NCI-H748 treated with DMSO at 0.1 percent for 48 hours (cell line): ENCODE measurements at places on chromosomes 13 and 19.

GRCh38 chr19:18408053-18408476, 10.6 kb upstream of the LRRC25 start:
- DNase-seq: no peak

DNA sequence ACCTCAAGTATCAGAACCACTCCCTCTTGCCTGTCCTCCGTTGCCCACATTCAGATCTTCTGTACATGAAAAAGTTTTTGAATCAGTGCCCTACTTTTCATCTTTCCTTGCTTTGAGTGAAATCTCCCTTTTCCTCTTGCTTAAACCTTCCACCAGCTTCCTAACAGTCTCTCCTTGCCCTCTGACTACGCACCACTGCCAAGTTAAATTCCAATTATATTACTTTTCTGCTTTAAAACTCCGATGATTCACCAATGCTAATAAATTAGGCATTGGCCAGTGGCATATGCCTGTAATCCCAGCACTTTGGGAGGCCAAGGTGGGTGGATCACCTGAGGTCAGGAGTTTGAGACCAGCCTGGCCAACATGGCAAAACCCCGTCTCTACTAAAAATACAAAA, 30.7 kb upstream of the RFXAP start:
- DNase-seq: no peak

DNA sequence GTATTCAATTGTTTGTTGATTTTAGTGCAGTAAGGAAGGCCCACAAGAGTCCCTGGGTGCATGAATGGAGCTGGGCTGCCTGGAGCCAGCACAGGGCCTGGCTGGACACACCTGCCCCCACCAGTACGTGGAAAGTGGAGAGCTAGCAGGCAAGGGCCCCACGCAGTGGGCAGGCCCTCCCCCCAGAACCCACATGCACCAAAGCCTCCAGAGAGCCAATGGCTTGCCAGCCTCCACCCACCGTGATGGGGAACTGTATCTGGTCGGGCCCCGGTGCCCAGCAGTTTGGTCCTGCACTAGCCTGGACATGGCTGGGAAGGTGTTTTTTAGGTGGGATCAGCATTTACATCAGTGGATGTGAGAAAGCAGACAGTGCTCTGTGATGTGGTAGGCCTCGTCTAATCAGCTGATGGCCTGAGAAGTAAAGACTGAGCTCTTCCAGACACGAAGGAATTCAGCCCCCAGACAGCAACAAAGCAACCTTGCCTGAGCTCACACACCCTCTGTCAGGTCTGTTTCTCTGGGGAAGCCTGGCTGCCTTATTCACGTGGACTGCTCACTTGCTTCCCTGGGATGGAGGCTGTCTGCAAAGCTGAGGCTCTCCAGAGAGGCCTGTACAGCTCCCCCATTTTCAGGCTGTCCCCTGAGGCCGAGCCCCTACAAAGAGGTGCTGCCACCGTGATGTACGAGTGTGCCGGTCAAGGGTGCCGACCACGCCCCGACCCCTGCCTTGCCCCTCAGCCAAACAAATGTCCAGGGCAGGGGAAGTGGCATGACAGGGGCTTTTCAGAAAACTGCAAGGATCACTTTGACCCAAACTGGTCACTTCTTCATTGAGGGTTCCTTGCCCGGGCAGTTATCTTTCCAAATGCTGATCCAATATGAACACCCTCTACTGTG, 27.5 kb downstream of the RAB20 start:
- DNase-seq: no peak

DNA sequence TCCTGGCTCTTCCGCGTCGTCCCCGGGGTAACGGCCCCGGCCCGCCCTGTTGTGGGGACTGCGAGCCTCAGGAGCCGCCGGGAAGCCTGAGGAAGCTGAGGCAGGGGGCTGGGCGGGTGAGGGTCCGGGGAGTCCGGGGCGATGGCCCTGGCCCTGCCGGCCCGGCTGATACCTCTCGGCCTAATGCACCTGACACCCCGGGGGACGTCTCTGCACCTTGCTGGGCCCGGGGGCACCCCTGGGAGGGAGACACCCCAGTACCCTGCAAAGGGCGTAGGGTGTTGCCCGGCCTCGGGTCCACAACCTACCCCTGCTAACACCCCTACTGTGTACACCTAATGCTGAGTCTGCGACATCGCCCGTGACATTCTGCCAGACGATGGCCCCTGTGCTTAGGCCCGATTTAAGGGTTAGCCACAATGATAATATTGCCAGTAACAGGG, 410 bp downstream of the PIN1 start:
- DNase-seq: no peak

DNA sequence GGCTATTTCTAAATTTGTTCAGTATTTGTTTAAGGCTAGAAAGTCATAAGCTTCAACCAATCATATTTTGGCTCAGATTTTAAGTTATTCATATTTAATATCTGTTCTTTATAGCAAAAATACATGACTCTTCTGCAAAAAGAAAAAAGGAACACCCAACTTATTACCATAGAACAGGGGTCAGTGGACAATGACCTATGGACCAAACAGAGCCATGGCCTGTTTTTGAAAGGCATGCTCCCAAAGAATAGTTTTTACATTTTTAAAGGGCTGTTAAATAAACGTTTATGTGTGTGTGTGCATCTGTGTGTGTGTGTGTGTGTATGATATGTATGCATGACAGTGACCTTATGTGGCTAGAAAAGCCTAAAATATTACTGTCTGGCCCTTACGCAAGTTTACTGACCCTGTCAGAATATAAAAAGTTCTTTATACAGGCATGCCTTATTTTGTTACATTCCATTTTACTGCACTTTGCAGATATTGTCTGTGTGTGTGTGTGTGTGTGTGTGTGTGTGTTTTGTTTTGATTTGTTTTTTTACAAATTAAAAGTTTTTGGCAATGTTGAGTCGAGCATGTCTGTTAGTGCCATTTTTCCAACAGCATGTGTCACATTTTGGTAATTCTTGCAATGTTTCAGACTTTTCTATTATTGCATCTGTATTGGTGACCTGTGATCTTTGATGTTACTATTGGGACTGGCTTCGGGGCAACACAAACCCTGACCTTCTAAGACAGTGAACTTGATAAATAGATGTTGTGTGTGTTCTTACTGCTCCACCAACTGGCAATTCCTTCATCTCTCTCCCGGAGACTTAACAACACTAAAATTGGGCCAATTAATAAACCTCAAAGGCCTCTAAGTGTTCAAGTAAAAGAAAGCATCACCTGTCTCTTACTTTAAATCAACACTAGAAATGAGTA, 22.0 kb downstream of the KLF12 start:
- no peak for DNase-seq

- DNase-seq: no peak
Observed at GRCh38 chr13:20497006-20497775, 28.5 kb downstream of the CRYL1 start.

DNA sequence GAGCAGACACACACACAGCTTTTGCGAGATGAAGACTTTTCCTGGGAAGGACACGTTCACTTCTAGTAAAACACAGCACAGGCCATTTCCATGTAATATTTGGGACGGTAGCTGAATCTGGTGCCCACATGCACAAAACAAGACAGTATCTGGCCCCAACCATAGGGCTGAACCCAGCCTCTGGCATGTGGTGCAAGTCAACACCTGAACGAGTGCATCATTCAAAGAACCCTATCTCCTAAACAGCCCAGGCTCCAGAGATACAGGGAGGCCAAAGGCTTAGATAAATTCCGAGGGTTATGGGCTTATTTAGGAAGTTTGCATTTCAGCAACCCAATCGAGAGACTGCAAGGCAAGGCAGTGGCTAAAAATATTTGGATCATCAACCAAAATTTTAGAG, 2.7 kb upstream of the TFDP1 start:
- DNase-seq: no peak

GRCh38 chr13:22325761-22326160, 654.9 kb downstream of the FGF9 start:
- DNase-seq: no peak

DNA sequence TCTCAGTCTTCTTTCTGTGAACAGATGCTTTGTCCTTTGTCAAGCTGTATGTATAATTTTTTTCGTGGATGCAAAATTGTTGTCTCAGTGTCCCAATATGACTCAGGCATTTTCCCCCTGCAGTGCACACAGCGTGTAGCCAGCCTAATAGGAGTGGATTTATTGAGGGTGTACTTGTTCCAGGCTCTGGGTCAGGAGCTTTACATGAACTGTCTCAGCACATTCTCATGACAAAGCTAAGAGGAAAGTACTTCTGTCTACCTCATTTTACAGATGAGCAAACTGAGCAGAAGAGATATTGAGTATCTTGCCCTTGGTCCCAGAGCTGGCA, 50.8 kb downstream of the STK24 start:
- DNase-seq: no peak

DNA sequence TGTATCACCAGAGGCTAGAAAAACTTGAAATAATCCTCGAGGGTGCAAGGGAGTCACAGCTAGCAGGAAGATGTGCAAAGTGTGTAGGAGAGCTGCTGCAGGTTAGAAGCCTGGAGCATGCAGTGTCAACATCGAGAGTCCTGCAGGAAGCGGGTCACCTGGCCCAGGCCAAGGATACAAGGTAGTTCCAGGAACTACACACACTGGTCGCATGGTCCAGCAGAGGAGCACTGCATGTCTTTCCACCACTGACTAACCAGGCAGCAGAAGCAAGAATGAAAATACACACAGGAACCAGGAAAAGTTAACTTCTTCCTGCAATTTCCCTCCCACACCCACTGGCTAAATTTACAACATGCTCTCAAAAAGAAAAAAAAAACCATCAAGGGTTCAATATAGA, 36.0 kb upstream of the MIR17HG start:
- DNase-seq: no peak

DNA sequence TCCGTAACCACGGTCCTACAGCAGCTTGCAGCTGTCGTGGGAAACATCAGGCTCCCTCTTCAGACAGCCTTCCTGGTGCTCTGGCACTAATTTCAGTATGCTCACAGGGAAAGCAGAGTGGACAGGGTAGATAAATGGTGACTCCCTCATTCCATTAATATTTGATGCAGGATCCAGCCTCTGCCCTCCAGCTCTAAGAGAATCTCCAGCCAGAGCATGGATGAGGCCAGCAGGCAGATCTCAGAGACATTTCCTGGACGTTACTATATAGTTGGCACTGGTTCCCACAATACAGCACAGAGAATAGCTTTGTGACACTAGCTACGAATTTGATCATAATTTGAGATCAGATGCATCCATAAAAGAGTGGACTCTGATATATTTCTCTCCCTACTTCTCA, 341.4 kb downstream of the LIG4 start:
- DNase-seq: no peak

DNA sequence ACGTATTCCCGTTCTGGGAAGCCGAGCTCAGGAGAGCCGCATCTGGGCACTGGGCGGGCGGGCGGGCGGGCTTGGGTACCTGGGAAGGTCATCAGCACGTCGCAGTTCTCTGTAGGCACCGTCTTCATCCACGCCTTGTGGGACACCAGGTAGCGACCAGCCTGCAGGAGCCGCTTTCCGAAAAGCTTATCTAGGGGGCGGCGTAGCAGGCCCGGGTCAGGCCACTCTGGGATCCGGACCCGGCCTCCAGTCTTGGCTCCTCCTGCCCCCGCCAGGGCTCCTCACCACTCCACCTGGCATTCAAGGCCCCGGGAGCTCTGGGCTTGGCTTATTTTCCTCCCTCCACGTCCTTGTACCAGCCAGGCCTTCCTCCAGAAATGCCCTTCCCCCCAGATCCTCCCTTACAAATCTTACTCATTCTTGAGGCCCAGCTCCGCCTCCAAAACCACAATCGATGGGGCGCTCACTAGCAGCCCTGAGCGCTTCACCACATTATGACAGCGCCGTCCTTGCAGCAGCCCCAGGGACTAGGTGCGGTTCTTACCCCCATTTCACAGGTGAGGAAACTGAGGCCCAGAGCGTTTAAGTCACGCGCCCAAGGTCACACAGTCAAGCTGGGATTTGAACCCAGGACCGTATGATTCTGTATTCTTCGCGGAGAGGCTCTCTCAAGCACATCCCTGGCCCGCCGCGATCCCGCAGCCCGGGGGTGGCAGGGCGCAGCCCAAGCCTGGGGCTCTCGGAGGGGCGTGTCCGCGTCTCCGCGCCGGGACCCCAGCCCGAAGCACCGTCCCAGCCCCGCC, 843 bp downstream of the ANO8 start:
- DNase-seq: no peak

- DNase-seq: no peak
Observed at GRCh38 chr19:55161571-55162322, 4.2 kb upstream of the TNNI3 start.

- DNase-seq: no peak
Observed at GRCh38 chr19:23527797-23528196, 132.5 kb upstream of the ZNF91 start.

GRCh38 chr19:4448147-4448985, 9.2 kb downstream of the UBXN6 start:
- DNase-seq: no peak

DNA sequence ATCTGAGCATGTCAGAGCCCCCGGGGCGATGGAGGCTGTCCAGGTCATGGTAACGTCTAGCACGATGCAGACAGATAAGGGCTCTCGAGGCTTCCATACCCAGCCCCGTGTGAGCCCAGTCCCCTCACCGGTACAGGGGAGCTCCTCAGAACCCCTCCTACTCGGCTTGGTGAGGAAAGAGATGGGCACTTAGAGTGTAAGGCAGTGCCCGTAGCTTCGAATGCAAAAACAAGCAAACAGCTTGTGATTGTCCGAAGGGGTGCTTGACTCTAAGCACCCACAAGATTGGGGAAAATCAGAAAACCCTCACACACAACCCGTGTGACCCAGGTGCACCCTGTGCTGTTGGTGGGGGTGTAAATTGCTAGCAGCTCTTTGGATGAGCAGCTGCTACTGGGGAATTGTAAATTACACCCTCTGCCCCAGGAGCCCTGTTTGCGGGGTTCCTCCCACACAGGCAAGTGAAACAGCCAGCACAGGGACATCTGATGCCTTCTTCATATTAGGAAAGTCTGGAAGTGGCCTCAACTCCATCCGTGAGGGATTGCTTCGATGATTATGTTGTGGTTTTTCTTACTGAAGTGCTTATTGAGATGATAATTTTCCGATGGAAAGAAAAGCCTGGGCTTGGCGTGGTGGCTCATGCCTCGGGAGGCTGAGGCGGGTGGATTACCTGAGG, 918 bp upstream of the PSPN start:
- no peak for DNase-seq

- DNase-seq: no peak
Observed at GRCh38 chr13:73822668-73823592, 311.3 kb downstream of the KLF12 start.

DNA sequence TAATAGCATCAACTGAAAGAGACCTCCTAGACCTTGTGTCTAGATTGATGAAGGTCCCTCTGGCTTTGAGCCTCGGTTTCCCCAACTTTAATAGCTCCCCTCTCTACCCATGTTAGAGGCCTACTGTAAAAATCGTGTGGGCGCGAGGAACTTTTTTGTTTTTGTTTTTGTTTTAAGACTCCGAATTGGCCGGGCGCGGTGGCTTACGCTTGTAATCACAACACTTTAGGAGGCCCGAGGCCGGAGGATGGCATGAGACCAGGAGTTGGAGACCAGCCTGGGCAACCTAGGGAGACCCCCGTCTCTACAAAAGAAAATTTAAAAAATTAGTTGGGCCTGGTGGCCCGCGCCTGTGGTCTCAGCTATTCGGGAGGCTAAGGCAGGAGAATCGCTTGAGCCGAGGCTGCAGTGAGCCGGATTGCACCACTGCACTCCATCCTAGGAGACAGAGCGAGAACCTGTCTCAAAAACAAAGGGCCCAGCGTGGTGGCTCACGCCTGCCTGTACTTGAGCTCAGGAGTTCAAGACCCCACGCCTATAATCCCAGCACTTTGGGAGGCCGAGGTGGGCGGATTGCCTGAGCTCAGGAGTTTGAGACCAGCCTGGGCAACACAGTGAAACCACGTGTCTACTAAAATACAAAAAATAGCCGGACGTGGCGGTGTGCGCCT, 858 bp upstream of the PPP6R1 start:
- DNase-seq: no peak
